NB4 (cell line): ENCODE measurements at places on chromosomes 3 and 15.

GRCh38 chr3:56773986-56774385 lies 27.8 kb downstream of the ARHGEF3 start:
- DNase-seq = no peak

DNA sequence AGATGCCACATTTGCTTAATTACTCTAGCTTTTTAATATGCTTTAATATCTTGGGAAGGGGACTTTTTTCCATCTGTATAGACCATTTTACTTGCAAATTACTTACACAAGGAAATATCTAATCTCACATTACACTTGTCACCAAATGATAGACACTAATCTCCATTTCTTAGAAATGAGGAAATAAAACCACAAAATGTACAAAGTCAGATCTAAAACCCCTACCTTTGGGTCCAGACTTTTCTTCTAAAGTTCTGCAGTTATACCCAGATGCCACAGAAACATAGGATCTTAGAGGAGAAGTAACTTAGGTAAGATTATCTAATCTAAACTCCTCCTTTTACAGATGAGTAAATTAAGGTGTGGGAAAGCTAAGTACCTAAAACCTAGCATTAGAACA lies 44.3 kb downstream of the CD200R1L start:
- no peak for DNase-seq

DNA sequence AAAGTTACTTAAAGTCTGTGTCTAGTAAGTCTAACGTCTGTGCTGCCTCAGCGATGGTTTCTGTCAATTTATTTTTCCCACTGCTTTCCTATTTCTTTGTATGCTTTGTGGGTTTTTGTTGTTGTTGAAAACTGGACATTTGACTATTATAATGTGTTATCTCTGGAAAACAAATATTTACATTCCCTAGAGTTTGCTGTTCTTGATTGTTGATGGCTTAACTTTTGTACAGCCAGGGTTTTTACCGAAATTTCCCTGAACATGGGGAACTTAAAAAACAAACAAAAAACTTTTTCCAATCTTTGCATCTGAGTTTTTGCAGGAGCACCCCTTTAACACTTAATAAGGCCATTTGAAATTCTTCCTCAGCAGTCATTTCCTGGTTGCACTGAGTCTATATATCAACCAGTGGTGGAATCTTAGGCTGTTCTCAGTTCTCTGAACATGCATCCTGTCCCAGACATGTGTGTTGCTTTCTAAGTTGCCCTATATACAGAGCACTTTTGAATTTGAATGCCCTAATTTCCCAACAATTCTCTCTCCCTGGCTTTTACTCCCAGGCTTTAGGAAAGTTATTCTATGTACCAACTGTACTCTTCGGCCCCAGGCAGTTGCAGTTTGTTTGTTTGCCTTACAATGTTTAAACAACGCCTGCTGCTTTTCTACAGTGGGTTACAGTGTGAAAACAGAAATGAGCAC lies 11.8 kb upstream of the PIAS1 start:
- no peak for DNase-seq

GRCh38 chr3:7947930-7948329 lies 553.7 kb upstream of the LMCD1 start:
- DNase-seq = no peak

DNA sequence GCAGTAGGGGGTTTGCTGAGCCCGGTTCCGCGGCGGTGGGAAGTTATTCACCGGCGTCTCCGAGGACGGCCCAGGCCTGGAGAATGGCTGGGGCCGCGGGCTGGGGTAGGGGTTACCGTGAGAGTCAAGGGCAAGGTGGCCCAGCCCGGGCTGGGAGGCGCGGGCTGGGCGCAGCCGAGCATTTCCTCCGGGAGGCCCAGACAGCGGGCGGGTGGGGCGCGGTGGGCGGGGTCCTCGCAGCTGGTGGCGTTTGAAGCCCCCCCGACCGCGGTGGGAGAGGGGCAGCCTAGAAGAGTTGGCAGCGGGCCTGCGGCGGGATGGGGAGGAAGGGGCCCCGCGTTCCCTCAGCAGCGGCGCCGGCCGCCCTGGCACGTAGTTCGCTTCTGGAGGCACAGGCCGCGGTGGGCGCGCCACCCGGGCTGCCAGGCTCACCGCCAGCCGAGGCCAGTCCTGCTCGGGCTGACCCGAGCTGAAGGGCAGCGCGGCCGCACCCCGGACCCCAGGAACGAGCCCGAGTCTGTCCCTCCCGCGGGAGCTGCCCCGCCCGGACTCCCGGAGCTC lies 960 bp upstream of the KLF13 start:
- peak; percentile 81 for DNase-seq

DNA sequence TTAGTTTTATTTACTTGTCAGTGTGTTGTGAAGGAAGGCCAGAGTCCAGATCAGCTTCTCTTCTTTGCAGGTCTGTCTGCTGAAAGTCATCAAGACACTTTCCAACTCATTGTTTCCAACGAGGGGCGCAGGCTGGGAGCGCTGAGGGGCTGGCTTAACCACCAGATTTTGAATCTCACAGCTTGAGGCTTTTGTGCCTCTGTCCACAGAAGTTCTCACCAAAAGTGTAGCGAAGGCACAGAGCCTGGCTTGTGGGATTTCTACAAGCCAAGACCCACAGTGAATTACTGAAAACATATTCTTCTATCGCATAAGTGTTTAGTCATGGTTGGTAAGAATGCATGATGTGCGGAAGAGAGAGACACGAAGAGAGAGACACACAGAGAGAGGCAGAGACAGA lies 35.2 kb downstream of the BHLHE40 start:
- DNase-seq = no peak
